Left ventricle myocardium inferior (tissue), 1 donor: ENCODE measurements at places on chromosomes 11 and 22. TPM values are rescaled to one million over a fixed set of nuclear protein-coding genes. Genes with fewer than 3 reads are reported as not detected.

DNA sequence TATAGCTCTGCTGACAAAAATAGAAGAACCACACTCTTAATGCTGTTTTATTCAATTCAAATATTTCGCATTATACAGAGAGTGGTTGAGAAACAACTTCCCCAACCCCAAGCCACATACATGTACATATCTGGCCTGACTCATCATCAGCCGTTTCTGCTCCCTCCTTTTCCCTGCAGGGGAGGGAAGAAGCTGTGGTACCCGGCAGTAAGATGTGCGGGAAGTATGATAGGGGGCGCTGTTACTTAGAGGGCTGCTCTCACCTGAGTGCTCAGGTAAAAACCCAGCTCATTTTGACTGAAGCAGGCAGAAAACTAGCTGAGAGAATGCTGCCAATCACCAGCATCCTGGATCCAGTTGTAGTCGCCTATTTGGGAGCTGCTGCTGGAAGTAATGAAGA is 85.5 kb downstream of the NELL1 start:
- H3K4me3 ChIP-seq, result no peak overlapping the region
- H3K36me3 ChIP-seq, result no peaks in the 10 kb centered on the region
- no peak for DNase-seq
- H3K27ac ChIP-seq, result no peak overlapping the region
- H3K27me3 ChIP-seq, result no peaks in the 10 kb centered on the region
- H3K4me1 ChIP-seq, result no peaks in the 10 kb centered on the region

DNA sequence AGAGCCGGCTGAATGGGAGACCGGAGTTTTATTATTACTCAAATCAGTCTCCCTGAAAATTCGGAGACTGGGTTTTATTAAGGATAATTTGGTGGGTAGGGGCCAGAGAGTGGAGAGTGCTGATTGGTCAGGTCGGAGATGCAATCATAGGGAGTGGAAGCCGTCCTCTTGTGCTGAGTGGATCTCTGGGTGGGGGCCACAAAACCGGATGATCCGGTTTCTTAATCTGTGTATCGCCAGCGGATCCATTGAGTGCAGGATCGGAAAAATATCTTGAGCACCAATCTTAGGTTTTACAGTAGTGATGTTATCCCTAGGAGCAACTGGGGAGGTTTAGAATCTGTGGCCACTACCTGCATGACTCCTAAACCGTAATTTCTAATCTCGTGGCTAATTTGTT is 886 bp upstream of the NIPSNAP1 start:
- no peaks in the 10 kb centered on the region for H3K36me3 ChIP-seq
- no peaks in the 10 kb centered on the region for H3K27me3 ChIP-seq
- H3K4me1 ChIP-seq, result peaks cover 13% of the 10 kb centered on the region
- no peak overlapping the region for H3K4me3 ChIP-seq

ILK gene
- total RNA-seq, result 192 TPM

CEP126 gene
- 1.5 TPM for total RNA-seq

CSF2RB gene
- total RNA-seq, result 2.8 TPM

DNA sequence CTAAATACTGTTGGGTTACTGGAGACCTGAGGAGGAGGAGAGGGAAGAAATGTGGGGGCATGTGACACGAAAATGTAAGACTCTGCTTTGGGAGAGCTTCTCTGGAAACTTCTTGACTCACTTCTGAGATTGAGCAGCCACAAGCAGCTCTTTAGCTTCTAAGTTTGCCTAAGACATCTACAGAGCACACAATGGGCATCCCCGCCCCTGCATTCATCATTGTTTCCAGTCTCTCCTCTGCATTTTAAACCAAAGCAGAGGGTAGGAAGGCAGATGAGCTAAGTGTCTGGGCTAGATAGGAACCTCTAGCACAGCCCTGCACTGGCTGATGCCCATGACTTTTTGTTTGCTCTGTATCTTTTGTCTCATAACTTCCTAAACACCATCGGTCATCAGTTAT is 2.1 kb upstream of the OR52D1 start:
- H3K27ac ChIP-seq, result no peak overlapping the region
- H3K27me3 ChIP-seq, result no peaks in the 10 kb centered on the region
- no peaks in the 10 kb centered on the region for H3K4me1 ChIP-seq
- DNase-seq, result no peak
